ENCODE measurements at places on chromosomes 1 and 21.
A peak's percentile ranks its signal among the peaks of the same experiment; 100 is the strongest.

DNA sequence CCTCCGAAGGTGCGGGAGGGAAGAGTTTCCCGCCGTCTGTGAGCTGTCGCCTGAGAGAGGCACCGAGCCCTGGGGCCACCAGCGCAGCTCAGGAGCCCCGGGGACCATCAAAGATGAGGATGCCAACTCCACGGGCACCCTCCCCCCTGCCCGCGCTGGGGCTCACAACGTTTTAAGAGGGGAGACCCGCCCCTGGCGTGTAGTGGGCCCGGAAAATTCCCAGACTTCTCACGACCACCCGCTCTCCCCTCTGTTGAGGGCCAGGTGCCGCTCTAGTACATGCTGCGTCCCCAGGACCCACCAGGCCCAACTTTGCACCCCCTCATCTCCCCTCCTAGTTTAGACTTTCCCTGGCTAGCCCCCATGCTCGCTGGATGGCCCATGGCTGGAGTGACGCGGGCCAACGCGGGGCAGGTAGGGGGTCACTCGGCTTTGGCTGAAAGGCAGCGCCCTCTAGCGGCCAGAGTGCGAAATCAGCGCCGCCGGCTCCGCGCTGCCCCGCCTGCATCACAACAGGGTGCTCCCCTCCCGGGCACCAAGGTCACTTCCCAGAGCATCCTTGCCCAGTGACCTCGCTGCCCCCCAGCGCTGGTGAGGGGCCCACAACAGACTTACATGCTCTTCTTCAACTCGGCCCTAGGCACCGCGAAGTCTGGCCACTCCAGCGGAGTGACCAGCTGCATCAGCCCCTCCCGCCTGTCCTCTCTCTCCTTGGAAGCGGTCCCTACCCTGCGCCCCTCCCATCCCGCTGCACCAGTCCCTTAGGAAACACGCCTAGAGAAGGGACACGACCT lies 1.8 kb downstream of the CD160 start:
- peak; percentile 55 for DNase-seq

DNA sequence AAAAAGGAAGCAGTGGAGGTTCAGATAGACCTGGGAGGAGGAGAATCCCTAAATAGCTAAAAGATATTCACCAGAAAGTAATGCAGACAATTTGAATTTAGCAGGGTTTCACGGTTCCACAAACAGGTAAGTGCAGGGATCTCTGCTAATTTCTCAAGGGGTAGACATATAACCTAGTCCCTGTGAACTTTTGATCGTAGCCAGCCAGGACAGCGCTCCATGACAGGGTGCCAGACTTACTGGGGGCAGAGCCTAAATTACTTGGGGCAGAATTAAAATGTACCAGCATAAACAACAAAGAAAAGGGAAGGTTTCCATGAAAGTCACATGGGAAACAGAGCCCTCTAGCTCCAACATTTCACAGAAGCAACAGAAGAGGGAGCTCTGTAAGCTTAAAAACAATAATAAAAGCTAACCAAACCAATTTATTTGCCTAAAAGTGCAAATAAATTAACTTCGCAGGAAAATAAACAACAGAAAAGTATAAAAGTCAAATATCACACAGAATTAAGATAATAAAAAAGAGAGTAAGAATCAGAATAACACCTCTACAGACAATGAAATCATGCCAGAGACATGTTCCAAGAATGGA lies 198.3 kb downstream of the DUSP10 start:
- peak; percentile 57 for DNase-seq

GRCh38 chr1:1337793-1338147 lies 6.7 kb downstream of the TAS1R3 start:
- no peak for DNase-seq

DNA sequence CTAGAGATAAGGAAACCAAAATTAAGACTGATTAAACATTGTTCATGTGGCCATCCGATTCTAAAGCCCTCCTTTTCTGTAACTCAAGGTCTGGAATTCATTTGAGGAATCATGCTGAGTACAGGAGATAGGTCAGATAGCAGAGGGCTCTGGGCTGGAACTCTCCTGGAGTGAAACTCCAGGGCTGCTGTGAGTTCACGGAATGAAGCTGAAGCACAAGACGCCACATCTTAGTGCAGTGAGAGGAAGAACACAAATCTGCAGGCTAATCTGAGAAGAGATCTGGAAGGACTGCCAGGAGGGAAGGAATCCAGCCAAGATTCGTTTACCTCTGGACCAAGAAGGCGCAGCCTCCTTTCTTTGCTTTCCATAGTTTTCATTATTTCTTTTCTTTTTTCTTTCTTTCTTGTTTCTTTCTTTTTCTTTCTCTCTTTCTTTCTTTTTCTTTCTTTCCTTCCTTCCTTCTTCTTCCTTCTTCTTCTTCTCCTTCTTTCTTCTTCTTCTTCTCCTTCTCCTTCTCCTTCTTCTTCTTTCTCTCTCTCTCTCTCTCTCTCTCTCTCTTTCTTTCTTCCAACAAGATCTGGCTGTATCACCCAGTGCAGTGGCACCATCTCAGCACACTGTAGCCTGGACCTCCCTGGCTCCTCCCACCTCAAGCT lies 74.8 kb upstream of the ATP1B1 start:
- DNase-seq, result no peak

DNA sequence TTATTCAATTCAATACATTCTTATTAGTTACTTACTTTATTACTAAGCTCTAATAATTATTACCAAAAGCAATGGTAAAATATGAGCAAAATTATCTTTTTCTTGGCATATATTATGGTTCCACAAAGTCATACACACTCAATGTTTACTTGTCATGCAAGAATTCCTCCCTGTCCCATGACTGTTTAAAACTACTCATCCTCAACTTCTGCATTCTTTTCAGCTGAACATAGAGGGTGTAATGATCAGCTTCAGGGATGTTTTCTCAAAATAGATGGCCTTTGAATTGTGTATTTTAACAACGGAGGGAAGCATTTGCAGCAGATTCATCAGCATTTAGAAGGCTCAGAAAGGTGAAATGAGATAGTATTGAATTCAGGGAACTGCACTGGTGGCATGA lies 499.0 kb downstream of the RWDD3 start:
- DNase-seq, result no peak

- no peak for DNase-seq
These were observed 100.5 kb upstream of the COL11A1 start for GRCh38 chr1:103208844-103209243.

DNA sequence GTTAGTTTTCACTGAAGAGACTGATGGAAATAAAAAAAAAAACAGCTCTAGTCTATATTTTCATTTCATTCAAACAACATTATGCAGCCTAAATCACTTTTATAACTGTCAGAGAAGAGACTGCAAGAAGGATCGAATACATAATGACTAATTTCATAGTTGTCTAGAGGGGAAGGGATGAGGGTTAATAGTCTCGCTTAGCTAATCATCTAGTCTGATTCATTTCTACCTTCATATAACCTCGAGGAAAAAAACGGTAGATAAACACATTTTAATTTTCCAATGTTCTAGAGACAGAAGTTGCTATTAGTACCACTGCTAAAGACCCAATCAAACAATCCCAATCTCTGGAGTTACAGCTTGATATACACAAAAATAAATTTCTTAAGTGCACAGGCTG lies 3.5 kb downstream of the FUBP1 start:
- no peak for DNase-seq

DNA sequence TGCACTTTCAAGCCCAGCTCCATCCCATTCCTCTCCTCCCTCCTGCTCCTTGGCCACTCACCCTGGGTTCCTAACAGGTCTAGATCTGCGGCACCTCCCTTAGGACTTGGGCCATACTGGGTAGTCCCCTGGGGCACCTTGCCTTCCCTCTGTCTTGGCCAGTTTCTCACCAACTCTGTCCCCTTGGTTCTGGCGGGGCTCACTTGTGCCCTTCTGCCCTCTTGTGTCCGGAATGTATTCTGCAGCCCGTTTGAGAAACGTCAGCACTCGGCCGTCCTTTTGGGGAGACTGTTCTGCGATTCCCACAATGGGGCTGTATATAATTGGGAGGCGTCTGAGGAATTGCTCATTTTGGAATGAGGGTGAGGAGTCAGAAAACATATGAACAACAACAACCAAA lies 162.4 kb downstream of the ZSCAN20 start:
- peak; percentile 34 for DNase-seq

DNA sequence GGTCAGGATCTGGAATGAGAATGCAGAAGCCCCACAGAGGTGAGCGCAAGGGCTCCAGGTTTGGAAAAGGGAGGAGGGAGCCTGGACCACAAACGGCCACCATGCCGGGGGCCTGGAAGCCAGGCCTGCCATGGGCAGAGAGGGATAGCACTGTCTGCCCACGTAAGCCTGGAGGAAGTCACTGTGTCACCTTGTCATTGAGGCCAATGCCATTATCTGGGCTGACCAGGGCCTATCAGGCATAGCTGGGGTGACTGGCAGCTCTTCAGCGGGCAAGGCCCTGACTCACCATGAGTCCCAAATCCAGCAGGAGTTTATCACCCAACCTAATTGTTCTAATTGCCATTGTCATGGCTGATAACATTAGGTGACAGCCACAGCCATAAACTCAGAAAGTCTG lies 84.6 kb downstream of the MATN1 start:
- DNase-seq, result no peak

GRCh38 chr1:25338986-25339385 lies 852 bp downstream of the TMEM50A start:
- DNase-seq, result peak; percentile 15

DNA sequence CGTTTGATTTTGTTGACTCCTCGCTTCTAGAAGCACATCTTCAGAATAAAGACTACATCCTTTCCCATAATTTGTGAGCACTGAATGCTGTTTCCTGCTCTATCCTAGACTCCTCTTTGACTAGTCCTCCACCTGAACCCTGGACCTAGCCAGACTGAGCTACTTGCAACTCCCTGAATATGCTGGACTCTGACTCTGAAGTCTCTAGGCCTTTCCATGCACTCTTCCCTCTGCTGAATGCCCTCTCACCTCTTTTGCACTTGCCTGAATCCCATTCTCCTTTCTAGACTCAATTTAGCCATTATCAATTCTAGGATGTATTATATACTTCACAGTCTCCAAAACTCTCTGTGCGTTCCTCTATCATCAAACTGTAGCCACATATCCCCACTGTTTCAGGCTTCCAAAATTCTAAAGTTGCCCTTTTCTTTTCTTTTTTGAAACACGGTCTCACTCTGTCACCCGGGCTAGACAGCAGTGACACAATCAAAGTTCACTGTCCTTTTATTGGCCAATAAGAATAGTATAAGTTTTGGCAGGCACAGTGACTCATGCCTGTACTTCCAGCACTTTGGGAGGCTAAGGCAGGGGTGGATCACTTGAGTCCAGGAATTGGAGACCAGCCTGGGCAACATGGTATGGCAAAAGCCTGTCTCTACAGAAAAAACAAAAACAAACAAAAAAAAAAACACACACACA lies 127.0 kb downstream of the LTN1 start:
- no peak for DNase-seq

DNA sequence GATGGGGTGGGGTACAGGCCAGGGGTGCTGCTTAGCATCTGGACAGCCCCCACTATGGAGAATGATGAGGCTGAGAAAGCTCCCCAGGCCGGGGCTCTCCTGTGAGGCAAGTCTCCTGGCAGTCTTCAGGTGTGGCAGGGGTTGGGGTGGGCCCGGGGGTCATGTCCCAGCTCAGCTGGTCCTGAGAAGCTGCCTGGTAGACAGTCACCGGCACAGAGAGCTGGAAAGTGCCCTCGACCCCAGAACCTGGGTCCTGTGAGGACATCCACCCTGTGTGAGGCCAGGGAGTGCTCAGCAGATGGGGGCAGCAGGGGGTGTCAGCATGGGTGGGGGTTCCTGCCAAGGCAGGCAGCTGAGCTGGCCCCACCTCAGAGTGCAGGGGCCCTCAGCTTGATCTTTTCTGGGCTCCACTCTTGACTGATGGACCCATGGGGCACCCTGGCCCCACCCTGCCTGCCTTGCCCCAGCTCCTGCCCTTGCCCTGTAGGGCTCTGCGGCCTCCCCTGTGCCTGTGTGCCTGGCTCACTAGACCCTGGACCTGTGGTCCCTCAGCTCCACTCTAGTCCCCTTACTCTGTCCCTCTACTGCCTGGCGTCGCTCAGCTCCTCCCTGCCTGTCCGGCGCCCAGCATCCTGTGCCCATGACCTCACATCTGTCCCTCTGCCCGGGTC lies 5.8 kb downstream of the IBA57 start:
- no peak for DNase-seq

DNA sequence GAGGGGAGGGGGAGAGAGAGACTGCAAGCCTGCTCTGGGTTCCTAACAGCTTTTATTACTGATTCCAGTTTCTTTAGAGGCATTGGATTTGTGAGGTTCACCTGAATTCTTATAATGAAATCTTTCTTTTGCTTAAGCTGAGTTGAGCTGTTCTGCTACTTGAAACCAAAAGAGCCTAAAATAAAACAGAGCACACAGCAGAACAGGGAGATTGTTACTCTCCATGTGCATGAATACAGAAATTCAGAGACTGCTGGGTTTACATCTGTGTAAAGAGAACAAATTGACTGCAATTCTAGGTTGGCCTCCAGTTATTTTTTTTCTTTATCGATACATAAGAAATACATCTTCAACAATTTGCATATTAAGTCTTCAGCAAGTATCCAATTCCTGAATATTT lies 168.8 kb upstream of the NRIP1 start:
- no peak for DNase-seq

DNA sequence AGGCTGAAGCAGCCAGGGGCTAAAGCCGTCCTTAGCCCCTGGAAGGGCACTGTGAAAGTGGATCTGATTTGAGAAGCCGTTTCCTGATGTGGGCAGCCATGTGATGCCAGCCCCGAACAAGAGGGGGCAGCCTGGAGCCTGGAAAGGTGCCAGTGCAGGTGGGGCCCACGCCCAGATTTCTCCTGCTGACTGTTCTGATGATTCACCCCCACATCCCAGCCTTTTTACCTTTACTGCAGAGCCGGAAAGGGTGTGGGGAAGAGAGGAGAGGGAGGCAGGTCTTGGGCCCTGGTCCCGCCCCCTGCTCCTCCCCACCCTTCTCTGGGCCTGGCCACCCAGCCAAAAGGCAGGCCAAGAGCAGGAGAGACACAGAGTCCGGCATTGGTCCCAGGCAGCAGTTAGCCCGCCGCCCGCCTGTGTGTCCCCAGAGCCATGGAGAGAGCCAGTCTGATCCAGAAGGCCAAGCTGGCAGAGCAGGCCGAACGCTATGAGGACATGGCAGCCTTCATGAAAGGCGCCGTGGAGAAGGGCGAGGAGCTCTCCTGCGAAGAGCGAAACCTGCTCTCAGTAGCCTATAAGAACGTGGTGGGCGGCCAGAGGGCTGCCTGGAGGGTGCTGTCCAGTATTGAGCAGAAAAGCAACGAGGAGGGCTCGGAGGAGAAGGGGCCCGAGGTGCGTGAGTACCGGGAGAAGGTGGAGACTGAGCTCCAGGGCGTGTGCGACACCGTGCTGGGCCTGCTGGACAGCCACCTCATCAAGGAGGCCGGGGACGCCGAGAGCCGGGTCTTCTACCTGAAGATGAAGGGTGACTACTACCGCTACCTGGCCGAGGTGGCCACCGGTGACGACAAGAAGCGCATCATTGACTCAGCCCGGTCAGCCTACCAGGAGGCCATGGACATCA lies at the start of gene SFN:
Gene SFN, plus strand, starts transcription at position 369 of the 904 bp plus-strand sequence. Its CDS starts 64 bp downstream, at position 433.
- DNase-seq, result no peak

Measured in inflammatory macrophage (primary cell).